ENCODE measurements at places on chromosomes 5 and 9. TPM values are rescaled to one million over a fixed set of nuclear protein-coding genes. Genes with fewer than 3 reads are reported as not detected.

GRCh38 chr9:136890661-136891060, 4.3 kb downstream of the TRAF2 start:
- DNase-seq: peak; percentile 53

The CYSRT1 gene
- total RNA-seq: 0.20 TPM

The SLC4A9 gene
- not detected for total RNA-seq

- no peak for DNase-seq
Measured at GRCh38 chr9:5712651-5713390, 83.9 kb downstream of the RIC1 start.

DNA sequence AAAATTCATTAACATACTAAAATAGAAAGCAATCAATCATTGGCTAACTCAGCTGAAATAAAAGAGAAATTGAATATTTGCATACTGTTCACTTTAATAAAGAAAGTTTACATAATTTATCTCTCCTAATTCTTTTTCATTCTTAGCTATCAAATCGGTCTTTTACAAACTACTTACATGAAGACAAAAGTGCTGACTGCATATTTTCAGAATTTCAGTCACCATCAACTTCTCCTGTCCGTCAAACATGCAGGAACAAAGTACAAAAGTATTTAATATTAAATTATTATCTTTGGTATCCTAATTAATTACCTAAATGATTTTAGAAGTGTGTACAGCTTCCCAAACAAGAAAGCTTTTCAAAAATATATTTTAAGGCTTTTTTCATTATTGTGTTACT, 248.4 kb downstream of the CYLC2 start:
- no peak for DNase-seq

GRCh38 chr9:69590266-69590665, 81.9 kb downstream of the APBA1 start:
- DNase-seq: no peak

DNA sequence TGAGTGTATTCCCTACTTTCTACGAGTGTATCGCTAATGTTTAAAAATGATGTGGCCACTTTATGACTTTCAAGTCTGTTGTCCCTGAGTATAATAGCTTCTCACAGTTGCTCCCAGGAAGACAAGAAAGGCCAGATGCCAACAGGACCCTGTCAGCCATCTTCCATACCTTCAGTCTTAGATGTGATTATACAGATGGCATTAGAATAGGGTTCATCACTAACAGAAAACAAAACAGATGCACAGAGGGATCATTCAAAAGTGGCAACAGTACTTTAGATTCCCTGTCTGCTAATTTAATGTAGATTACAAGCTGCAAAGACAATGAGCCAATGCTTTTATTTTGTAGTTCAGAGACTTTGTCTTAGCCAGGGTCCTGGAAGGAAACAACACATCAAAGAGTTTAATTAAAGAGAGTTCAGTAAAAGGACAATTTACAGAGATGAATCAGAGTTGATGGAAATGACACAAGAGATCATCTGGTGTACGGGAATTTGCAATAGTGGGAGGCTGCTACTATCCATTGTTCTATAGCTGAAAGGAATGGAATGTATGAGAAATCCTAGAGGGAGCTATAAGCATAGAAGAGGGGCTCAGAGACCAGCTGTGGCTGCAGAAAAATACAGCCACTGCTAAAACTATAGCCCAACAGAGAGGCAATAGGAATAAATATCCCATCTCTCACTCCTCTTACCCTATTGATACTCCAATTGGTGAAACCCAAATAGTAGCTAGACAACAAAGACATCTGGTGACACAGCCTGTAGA, 393.7 kb upstream of the SMC2 start:
- DNase-seq: no peak

The C5 gene
- 0.60 TPM for total RNA-seq

The SLC6A18 gene
- total RNA-seq: not detected
